ENCODE measurements at places on chromosomes 12 and 14.
A peak's percentile ranks its signal among the peaks of the same experiment; 100 is the strongest.

DNA sequence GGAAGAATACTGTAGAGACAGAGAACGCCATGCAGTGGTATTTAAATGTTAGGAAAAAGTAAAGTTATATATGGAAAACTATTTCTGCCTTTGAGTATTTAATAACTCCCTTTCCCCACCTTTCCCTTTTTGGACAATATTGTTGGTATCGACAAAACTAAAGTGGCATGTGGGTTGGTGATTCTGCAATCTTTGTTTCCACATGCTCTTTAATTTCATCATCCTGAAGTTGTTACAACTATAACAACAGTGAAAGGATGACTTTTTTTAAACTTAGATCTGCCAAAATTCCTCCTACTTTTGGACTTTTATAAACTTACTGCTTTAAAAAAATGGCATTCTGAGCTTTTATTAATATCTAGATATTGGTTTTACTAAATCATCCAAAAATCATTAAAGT, 25.3 kb downstream of the TTC8 start:
- DNase-seq: no peak

- DNase-seq: no peak
These were observed 76.4 kb upstream of the DICER1 start for GRCh38 chr14:95233702-95234241.

DNA sequence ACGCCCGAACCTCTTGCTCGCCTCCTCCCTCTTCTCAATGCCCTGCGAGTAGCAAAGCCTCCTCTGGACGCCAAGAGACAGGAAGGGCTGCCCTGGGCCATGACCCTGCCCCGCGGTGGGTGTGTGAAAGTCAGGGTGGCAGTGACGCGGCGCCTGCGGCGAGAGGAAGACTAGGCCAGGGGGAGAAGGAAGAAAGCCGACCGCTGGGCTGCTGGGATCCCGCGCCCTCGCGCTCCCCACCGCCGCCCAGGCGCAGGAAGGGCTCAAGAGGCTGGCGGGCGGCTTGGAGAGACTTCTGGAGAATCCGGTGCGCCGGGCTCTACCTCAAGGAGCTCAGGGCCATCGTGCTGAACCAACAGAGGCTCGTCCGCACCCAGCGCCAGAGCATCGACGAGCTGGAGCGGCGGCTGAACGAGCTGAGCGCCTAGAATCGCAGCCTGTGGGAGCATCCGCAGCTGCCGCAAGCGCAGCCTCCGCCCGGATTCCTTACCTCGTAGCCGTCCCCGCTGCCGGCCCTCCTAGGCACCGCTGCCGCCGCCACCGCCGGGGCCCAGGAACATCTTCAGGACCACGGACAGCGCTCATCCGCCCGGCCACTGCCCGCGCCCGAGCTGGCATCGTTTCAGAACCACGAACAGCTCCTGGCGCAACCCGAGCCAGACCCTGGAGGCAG, 105.0 kb upstream of the PRB2 start:
- no peak for DNase-seq

GRCh38 chr14:91847693-91848092, 19.6 kb downstream of the TC2N start:
- no peak for DNase-seq

GRCh38 chr12:78176643-78177042, 345.9 kb downstream of the NAV3 start:
- DNase-seq: no peak

DNA sequence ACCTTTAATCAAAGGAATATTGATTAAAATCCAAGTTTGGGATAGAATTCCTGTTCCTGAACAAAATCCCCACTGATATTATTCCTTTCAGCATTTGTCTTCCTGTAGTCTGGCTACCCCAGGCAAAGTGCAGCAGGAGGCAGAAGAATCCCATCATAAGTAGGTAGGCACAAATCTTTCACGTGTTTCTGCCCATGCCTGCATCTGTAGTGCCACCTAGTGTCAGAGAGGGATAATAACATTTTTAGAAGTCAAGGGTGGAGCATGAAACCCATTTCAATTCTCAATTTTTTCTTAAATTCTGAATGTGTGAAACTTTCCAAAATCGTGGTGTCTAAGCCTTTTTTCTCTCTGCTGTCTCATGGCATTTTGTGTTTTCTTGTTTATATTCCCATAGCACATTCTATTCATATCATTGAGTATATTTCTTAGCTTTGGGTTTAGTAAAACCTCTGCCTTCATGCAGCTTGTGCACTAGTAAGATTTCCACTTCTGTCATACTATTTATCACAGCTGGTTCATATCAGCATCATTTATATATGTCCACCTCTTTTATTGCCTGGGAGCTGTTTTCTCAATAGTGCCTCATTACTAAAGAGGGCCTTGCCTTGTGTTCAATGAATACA, 47.8 kb upstream of the RERG start:
- no peak for DNase-seq

DNA sequence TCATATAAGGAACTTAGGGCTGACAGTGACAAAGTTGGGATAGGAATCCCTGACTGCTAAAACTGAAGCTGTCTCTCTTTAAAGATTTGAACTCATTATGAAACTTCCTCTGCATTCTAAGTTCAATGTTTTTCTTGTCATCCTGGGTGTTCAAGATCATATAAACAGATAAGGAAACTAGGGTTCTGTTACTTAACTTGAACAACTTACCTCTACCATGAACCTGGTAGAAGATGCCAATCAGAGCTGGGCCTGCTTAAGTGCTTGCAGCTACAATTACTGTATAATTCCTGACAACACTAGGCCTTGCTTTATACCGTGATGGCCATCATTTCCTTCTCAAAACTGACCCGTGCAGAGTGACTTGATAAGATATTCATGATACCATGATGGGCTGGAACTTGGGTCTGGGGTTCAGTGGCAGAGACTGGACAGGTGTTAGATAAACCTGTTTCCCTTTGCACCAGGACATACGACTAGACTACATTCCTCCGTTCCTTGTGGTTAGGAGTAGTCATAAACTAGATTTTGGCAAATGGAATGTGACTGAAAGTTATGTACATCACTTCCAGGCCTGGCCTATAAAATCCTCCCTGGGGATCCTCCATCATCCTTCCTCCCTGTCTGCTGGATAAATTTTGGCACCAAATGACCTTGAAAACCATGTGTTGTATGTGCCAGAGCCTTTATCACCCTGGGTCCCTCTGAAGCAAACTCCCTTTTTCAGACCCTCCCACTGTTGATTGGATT, 172.2 kb upstream of the PRICKLE1 start:
- DNase-seq: peak; percentile 44

DNA sequence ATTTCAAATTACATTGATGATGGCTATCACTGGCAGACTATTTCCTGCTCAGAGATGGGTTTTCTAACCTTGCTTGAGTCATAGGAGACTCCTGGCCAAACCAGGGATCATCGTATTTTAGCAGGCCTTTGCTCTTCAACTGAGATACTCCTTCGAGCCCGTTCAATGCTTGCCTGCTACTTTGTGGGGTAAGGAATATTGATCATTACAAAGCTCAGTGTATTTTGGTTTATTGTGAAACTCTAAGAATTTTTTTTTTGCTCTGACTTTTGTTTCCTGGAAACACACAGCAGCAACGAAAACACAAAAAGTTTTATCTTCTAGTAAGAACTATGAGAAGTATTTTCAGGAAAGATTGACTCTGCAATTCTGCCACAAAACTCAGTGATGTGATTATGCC, 4.1 kb downstream of the GPRC5D start:
- no peak for DNase-seq

- DNase-seq: no peak
These were observed 242.1 kb upstream of the NOS1 start for GRCh38 chr12:117603316-117604113.

DNA sequence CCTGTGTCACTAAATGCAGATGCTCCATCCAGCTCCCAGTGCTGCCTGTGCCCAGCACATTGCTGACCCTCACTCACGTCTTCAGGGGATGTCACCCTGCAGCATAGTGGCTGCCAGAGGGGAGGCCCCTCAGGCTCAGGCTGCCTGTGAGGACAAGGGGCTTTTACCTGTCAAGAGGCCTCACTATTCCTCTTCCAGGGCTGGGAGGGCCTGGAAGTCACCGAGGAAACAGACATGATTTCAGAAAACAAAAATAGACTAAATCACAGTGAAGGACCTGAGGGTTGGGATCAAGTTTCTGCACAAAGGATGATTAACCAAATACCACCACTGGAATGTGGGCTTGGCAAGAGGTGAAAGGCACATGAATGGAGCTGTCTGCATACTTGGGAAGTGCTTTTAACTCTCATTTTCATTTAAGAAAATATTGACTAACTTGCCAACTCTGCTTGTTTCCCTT, 1202.3 kb downstream of the BCL11B start:
- DNase-seq: no peak

GRCh38 chr14:66140213-66140918, 345.8 kb upstream of the CCDC196 start:
- no peak for DNase-seq

GRCh38 chr12:52178443-52178842, 13.4 kb downstream of the KRT80 start:
- DNase-seq: no peak

DNA sequence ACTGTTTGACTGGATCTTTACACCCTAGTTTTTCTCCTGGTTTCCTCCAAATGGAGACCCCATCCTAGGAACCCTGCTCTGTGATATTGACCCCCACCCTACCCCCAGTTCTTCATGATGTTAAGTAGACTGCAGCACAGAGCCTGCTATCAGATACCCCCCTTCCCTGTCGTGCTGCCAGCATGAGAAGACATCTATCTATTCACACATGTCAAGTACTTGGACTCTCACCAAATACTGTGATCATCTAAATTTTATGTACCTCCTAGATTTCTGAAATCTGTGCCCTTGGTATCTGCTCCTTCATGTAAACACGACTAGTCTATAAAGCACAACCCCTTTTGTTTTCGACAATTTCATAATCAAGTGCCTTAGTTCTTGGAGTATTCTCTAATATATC, 38.9 kb downstream of the FERMT2 start:
- DNase-seq: no peak

- no peak for DNase-seq
These were observed 44.3 kb downstream of the SCN8A start for GRCh38 chr12:51635346-51635745.

- no peak for DNase-seq
These were observed 797.4 kb downstream of the DIO2 start for GRCh38 chr14:79413734-79414428.

DNA sequence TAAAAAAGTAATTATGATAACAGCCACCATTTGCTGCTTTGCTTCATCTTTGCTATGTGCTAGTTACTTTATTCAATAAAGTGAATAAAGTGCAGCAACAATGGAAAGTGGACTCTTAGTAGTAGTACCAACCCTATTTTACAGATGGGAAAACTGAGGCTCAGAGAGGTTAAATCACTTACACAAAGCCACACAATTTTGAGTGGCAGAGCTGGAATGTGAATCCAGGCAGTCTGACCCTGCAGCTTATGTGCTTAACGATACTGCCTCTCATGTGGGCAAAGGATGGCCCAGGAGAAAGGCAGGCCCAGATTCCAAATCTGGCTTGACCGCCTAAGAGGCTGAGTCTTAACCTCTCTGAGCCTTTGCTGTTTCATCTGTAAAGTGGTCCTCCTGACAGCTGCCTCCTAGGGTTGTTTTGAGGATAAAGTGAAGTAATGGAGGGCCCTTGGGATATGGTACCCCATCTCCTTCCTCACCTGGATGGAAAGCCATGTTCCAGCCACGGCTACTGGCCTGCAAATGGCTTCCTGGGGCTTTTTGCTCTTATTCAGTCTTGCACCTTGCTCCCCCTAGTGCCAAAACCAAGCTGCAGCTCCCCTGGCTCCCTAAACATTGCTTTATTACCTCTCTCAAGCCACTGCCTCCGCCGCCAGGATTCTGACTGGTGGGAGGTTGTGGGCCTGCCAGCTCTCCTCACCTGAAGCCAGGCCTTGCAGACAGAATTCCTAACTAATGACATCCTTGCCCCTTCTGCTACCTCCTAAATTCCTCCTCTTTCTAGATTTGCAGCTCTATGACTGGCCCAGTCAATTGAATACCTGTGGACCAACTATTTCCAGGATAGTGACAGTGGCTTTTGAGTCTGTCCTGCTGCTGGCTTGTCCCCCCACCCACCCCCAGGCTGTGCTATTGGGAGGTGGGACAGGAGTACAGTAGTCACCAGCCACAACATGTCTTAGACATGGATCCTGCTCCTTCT, 283.3 kb upstream of the PWP1 start:
- no peak for DNase-seq

- DNase-seq: no peak
These were observed 43.3 kb downstream of the SLC8B1 start for GRCh38 chr12:113291586-113291985.

- no peak for DNase-seq
These were observed 913.6 kb downstream of the GALC start for GRCh38 chr14:87079416-87079815.

- DNase-seq: peak; percentile 71
These were observed 431 bp upstream of the RHOJ start for GRCh38 chr14:63203618-63204406.

GRCh38 chr14:80575763-80576162, 364.5 kb upstream of the DIO2 start:
- DNase-seq: no peak

DNA sequence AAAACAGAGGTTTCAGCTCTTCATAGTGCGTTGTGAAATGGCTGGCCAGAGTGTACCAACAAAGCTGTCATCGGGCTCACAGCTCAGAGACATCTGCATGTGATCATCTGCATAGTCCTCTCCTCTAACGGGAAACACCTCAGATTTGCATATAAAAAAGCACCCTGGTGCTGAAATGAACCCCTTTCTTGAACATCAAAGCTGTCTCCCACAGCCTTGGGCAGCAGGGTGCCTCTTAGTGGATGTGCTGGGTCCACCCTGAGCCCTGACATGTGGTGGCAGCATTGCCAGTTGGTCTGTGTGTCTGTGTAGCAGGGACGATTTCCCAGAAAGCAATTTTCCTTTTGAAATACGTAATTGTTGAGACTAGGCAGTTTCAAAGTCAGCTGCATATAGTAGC, 14.3 kb upstream of the PAPLN start:
- no peak for DNase-seq

DNA sequence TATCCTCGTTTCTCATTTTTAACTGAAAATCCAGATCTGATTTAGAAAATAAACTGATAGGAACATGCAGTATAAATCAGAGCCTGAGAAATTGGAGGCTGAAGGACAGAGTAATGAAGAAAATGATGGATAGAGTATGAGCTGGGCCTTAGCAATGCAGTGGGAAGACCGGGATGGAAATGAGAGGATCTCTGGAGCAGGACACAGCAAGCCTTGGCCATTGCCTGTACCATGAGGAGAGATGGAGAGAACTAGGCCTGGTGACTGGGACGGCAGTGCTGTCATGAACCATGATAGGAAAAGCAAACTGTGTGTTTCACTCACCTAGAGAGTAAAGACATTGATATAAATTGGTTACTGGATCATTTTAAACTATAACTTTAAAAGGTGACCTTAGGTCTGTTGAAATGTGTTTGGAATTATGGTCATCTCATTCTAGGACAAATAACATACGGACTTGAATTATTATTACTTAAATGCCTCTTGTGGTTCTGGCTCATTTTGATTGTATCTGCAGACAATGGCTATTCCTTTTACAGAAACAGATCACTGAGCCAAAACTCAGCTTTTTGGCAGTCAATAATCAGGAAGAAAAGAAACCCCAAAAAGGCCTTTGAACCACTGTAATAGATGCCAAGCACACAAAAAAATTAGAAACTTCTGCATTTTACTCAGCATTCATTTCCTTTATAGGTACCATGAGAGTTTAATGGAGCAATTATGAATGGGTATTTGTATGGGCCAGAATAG, 251.9 kb upstream of the PRKD1 start:
- DNase-seq: no peak

All from AG09309 (cell line).